HS-5 (cell line): ENCODE measurements at places on chromosomes 3 and 15.
A peak's percentile ranks its signal among the peaks of the same experiment; 100 is the strongest.

GRCh38 chr3:58452176-58452575 lies 18.5 kb upstream of the PDHB start:
- DNase-seq: no peak

GRCh38 chr3:104411757-104412156 lies 955.0 kb upstream of the ALCAM start:
- DNase-seq: no peak

DNA sequence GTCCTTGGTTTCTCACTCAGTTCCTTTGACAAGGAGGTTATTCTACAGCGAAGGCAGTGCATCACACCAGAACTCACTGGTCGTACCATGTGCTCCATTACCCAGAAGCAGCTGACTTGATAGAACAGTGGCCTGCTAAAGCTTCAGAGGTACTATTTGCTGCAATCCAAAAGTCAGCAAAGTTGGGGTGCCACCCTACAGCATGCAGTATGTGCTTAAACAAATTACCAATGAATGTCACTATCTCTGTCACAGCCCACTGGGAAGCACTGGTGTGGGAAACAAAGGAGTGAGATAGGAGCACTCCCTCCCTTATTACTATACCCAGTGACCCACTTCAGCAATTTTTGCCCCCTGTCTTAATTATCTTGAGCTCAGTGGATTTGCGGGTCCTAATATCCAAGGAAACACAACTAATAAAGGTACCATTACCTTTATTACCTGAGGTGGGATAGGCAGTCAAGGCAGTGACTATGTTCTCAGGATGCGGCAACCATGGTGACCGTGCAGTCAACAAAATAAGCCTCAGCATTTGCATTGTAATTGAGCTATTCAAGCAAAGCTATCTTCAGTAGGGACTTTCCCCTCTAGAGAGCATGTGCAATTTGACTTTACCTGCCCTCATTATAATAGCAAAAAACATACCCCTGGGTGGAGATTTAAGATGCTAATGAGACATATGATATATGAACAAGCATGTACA lies 199.4 kb downstream of the OCA2 start:
- DNase-seq: no peak

DNA sequence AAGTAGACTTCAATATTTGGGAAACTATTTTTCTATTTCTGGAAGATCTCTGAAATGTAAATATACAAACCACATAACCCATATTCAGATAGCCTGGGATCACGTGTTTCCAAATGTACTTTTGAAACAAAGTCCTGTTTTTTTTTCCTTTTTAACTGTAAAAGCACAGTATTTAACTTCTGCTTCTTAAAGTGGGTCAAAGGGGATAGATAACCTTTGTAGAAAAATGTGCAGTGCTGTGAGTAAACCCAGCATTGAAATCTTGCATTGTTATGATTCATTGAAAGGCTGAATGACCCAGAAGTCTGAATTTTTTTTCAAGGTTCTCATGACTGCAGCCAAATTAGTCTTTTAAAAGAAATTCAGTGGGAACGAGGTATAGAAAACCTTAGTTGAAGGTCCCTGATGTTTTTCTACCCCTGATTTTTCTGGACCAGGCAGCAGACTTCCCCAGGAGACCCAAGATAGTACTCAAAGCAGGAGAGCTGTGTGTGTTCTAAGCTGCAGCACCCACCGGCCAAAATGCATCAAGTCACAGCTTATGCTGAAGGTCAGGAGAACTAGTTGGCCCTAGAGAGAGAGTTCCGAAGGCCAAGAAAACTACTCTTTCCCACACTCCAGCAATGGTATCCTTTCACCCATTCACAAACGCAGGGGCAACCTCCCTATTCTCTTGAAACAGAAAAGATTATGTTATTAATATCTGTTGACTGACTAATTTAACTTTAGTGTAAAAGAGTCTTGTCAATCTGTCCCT lies 43.6 kb upstream of the APH1B start:
- DNase-seq: peak; percentile 58

DNA sequence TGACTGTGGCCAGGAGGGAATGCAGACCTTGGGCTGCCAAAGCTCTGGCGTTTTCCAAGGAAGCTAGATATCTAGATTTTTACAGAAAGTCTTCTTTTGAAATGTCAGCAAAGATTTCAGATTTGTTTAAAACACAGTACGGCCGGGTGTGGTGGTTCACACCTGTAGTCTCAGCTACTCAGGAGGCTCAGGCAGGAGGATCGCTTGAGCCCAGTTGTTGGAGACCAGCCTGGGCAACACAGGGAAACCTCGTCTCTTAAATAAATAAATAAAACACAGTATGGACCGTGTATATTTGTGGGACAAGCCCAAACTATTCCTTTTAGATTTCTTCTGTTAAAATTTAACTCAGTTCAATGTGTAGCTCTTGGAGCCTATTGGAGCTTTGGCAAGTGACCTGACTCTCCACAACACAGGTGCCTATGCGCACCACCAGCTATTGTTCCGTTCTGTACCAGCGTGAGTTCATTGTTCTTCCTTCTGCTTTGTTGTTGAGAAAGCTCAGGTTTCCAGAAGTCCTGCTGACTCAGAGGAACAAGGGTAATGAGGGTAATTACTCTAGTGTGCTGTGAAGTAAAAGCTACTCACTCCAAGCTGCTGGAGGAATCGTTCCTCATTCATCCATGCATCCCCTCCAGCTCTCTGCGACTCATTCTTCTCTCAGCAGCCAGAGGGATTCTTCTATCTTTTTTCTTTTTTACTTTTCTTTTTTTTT lies 73.1 kb upstream of the SLC6A6 start:
- no peak for DNase-seq

DNA sequence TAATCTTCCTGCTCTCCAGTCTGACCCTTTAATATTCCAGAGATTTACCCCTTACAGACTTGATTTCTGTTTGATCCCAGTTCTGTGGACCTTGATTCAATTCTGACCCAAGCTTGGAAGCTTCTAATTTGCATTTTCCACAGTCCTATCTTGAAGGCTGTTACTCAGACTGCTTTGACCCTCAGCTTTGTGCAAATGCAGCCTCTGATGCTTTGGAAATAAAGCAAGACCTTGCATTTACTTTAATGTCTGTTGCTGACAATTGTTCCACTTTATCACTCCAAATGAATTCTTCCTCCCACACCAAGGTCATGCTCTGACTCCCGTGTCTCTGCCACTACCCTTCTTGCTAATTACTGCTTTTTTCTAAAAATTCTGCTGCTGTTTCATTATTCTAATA lies 886.0 kb downstream of the TUSC7 start:
- no peak for DNase-seq

DNA sequence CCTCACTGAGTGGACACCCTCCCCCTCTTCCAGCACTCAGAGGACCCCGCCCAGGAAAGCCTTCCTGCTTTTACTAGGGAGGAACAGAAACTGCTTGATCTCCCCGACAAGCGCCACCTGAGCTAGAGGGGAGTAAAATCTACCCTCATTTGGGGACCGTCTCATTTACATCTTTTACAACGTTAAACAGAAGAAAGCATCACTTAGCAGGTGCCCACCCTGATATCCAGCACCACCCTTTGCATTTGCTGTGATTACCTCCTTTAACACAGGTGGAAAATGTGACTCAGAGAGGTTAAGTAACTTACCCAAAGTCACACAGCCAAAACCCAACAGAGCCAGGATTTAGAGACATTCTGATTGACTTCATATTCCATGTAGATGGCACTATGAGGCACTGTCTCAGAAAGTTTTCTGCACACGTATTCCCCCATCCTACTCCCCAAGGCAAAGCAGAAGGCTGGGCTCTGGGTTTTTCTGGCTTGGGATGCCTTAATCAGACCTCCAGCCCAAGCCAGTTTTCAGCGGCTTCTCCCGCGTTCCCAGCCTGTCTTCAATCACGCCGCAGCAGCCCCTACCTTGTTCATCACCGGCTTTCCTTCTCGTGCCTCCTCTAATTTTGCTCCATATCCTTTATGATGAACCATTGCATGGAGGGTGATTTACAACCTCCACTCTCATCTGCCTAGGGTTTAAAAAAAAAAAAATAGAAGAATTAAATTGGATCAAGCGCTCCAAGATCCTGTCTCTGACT lies 314.6 kb upstream of the PROK2 start:
- no peak for DNase-seq

- DNase-seq: no peak
Observed at GRCh38 chr3:120460862-120461261, 10.1 kb upstream of the FSTL1 start.

- no peak for DNase-seq
Observed at GRCh38 chr3:61812517-61812916, 251.1 kb downstream of the PTPRG start.

DNA sequence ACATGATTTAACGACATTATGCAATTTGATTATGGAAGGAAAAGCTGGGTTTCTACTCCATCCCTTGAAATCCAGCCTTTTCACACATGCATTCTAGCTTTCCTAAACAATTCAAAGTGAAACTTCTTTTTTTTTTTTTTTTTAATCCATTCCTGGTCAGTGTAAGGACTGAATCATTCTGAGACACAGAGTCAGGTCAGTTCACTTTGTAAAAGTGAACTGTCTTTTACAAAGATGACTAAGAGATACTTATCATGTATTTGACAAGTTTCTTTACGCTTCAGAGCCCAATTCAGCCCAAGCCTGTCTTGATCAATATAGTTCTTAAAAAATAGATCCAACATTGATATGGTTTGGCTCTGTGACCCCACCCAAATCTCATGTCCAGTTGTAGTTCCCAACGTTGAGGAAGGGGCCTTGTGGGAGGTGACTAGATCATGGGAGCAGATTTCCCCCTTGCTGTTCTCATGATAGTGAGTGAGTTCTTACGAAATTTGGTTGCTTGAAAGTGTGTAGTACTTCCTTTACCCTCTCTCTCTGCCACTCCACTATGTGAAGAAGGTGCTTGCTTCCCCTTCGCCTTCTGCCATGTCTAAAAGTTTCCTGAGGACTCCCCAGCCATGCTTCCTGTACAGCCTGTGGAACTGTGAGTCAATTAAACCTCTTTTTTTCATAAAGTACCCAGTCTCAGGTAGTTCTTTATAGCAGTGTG lies 345.6 kb upstream of the THBS1 start:
- no peak for DNase-seq

DNA sequence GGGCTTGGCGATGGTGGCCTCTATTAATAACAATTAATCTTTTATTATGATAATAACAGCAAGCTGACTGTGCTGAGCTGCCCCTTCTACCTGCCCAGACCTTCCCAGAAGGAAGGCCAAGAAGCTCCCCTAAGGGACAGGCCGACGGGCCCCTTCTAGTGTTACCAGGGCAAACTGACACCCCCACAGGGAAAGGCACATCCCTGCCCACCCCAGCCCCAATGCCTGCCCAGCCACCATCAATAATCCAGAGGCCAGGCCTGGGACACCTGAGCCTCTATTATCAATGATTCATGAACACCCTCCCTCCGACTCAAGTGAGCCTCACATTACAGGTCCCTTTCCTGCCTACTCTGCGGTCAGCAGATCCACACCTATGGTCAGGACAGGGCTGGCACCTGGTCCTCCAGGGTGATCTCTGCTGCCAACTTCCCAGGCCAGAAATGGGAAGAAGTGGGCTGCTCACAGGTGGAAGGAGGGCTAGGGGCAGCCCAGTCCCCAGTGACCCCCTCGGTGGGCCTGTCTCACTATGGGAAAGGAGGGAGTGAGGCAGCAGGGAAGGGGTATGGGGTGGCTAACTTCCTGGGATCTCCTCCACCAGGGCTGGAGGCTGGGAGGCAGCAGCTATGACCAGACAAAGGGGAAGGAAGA lies 1.8 kb downstream of the TWF2 start:
- no peak for DNase-seq

- DNase-seq: no peak
Observed at GRCh38 chr3:183296944-183297343, 43.9 kb downstream of the B3GNT5 start.

- DNase-seq: no peak
Observed at GRCh38 chr15:25802285-25802830, 60.8 kb downstream of the ATP10A start.

- no peak for DNase-seq
Observed at GRCh38 chr3:78848392-78849288, 919.2 kb downstream of the ROBO1 start.

GRCh38 chr3:47054412-47054811 lies 74.9 kb downstream of the NBEAL2 start:
- no peak for DNase-seq

DNA sequence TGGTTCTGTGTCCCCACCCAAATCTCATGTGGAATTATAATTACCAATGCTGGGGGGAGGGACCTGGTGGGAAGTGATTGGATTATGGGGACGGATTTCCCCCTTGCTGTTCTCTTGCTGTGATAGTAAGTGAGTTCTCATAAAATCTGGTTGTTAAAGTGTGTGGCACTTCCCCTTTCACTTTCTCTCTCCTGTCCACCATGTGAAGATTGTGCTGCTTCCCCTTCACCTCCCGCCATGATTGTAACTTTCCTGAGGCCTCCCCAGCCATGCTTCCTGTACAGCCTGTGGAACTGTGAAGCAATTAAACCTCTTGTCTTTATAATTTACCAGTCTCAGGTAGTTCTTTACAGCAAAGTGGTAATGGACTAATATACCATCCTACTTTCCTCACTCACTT lies 289.6 kb downstream of the EFHB start:
- DNase-seq: no peak

DNA sequence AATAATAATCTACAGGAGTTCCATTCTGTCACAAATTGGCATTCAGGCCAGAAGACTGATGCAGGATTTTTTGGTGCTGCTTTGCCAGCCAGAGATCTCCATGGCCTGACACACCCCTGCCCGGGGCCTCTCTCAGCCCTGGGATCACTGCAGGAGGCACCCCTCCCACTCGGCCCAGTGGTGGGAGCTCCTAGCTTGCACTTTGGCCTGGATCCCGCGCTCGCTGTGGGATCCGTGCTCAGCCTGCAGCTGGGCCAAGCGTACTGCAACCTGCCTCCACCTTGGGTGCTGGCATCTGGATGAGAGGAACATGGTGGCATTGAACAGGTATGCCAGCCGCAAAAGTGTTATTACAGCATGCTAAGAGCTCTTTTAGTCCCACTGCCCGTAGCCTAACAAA lies 656.7 kb upstream of the CCDC54 start:
- DNase-seq: no peak

DNA sequence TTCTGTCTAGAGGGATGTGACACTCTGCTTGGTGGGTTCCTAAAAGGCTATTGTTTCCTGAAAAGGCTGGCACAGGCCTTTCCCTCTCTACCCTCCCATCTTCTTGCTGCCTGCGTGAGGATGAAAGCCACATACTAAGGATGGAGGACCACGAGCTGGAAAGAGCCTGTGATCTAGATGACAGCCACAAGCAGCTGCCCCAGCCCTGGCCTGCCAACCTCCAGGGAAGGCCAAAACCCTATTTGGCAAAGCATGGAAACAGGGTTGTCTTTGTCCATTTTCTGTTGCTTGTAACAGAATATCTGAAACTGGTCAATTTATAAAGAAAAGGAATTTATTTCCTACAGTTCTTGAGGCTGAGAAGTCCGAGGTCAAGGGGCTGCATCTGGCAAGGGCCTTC lies 144.5 kb downstream of the FBLN2 start:
- no peak for DNase-seq

- DNase-seq: peak; percentile 42
Observed at GRCh38 chr3:181176601-181177000, 187.1 kb upstream of the DNAJC19 start.

DNA sequence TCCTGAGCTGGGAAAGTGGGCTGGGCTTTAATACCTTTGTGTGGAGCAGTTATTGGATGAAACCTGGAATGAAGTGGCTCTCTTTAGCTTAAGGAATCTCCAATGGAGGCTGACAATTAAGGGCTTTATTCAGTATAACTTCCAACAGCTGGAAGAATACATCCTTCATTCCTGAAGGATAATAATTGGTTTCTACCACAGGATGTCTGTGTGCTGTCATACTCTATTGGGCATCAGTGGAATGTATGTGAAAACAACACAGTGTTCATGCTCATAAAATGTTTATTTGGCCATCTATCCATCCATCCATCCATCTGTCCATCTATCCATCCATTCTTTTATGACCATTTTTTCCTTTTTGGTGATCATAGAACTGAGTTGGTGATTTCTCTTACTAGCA lies 220.7 kb upstream of the GAP43 start:
- no peak for DNase-seq

- no peak for DNase-seq
Observed at GRCh38 chr15:61158504-61159407, 70.3 kb downstream of the RORA start.
